Type B pancreatic cell (in vitro differentiated cells): ENCODE measurements at places on chromosomes 16 and 17. TPM values are rescaled to one million over a fixed set of nuclear protein-coding genes. Genes with fewer than 3 reads are reported as not detected.

Gene GPRC5C
- 52.0 and 64.3 TPM in 2 replicates for total RNA-seq

Gene TSPOAP1
- total RNA-seq: 9.7 and 18.4 TPM in 2 replicates

Gene KRTAP4-9
- total RNA-seq: not detected in 2 replicates

Gene CUEDC1
- total RNA-seq: 29.8 and 31.3 TPM in 2 replicates

DNA sequence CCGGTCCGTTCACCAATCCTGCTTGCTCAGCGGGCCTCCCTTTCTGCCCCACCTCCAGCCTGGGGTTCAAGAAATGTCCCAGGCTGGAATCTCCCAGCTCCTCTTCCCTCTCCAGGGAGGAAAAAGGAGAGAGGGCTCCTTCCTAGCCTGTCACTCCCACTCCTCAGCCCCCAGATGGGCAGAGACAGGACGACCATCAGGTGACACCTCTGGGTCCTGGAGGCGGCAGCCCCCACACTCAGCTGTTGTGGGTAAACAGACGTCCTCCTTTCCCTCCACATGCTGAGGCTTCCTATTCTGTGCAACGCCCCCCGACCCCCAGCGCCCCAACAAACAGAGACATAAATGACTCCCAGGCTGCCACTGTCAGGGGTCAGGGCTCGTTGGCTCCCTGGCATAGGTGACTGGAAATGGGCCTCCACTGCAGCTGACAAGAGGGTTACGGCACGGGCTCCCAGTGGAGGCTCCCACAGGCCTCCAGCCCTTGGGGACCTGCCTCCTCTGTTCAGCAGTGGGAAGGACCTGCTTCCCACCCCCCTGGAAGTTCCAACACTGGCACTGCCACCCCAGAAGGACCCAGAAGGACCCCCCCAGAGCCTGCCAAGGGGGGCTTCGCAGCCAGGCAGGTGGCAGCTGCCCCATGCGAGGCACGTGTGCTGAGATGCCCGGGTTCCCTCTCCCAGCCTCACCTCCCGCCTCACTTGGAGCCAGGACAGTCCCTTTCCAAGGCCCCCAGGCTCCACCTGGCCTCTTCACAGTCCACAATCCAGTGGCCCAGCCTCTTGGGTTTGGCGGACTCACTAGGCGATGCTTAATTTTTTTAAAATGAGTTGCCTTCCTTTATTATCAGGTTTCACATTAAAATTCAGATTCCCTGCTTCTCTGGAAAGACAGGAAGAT is 232.3 kb downstream of the KATNIP start:
- no peak for DNase-seq
- H3K4me3 ChIP-seq: no peak overlapping the region

DNA sequence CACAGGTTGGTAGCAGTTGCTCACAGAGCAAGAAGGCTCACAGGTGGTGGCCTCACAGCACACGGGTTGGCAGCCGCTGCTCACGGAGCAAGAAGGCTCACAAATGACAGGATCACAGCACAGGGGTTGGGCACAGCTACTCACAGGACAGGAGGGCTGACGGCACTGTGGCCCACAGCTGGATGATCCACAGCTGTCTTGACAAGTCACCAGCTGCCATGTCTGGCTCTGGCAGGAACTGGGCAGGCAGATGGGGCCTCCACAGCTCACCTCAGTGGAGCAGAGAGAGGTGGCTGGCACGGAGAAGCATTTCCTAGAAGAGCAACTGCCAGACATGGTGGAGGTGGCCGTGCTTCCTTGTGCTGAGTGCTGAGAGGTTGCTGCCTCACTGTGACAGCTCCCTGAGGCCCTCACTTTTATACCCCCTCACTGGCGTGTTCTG is at the start of gene KRTAP16-1:
Gene KRTAP16-1 (minus strand): TSS at position 392 of the 442 bp plus-strand sequence. CDS start 56 bp downstream, at position 336.
- H3K27me3 ChIP-seq: peaks cover 4% of the 10 kb centered on the region
- H3K27ac ChIP-seq: no peak within 1 kb of the TSS
- no peaks in the 10 kb centered on the region for H3K4me1 ChIP-seq

DNA sequence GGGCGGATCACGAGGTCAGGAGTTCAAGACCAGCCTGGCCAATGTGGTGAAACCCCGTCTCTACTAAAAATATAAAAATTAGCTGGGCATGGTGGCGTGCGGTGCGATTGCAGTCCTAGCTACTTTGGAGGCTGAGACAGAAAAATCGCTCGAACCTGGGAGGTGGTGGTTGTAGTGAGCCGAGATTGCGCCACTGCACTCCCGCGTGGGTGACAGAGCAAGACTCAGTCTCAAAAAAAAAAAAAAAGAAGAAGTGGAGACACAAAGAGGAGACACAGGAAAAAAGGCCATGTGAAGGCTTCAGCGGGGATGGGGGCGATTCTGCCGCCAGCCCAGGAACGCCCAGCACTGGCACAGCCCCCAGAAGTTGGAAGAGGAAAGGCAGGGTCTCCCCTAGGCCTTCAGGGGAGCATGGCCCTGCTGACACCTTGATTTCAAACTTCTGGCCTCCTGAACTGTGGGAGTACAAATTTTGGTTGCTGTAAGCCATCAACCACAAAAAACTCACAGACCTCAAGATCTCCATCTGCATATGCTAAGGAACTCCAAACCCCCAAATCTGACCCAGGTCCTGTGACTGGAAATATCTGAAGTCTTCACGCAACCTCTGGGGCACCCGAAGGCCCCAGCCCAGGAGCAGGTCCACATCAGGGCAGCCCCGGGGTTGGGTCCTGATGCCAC is 7.0 kb downstream of the SGSH start:
- no peaks in the 10 kb centered on the region for H3K27me3 ChIP-seq
- H3K27ac ChIP-seq: no peak overlapping the region

DNA sequence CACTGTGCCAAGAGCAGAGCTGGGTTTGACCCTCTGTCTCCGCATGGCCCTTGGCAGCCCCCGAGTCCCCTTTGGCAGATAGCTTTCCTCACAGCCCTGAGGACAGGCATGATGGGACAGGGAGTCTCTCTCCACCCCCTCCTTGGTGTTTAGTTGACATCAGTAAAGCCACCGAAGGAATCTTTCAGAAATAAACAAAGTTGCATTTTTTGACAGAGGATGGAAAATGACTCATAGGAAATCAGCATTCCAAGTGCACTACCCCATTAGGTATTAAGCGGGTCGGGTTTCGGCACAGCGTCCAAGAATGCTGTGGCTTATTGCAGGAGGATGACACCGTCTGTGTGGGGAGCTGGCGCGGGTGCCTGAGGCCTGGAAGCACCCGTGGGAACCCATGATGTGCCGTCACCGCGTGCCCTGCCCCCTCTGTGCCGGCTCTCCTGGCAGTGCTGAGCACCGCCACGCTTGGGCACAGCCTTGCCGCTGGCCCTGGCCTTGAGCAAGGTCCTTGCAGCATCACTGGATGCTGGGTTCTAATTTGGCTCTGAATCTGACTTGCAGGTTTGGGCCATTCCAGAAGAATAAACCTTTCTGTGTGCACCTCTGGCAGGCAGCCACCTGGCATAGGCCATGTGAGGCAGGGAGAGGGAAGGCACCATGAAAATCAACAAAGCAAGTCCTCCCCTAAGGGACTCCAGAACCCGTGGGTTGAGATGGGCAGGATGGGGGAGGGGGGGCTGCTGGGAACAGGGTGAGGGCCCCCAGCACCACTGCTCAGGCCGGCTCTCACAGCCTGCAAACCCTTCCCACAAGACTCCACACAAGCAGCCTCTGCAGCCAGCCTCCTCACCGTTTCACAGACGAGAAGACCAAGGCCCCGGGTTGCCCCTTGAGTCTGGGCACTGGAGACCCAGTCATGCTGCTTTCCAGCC is 50.5 kb upstream of the ZNF469 start:
- H3K27me3 ChIP-seq: no peaks in the 10 kb centered on the region
- no peaks in the 10 kb centered on the region for H3K4me1 ChIP-seq
- H3K4me3 ChIP-seq: no peak overlapping the region
- no peak overlapping the region for H3K27ac ChIP-seq

DNA sequence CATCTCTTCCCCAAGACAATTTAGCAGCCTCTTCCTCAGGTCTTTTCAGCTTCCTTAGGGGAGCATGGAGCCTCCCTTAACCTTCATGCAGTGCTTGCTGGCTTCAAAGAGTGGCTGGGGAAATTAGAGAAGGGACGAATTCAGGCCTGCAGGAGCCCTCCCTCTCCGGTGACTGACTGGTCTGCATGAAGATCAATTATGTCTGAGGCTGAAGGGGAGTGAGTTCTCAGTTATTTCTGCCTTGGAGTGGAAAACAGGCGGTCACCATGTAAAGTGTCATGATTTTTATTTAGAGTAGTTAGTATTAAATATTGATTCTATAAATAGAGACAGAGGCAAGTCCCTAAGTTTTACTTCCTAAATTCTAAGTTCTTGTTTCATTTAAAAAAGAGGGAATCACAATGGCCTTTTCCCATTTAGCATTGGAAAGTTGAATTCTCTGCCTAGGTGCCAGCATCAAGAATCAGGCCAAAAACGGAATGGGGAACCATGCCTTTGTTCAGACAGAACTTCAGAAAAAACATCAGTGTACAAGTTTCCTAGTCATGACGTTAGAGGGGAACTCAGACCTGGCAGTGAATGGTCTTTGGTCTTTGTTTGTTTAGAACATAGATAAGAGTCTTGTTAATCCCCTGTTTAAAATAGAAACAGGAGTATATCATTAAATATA is 4.4 kb downstream of the GABARAPL2 start:
- H3K4me3 ChIP-seq: no peak overlapping the region
- peaks cover 4% of the 10 kb centered on the region for H3K27me3 ChIP-seq
- peaks cover 12% of the 10 kb centered on the region for H3K4me1 ChIP-seq
- no peak for DNase-seq
